ENCODE measurements at places on chromosomes 5 and 9.

GRCh38 chr9:127876764-127877562 is 512 bp downstream of the AK1 start:
- no peak for DNase-seq

GRCh38 chr9:132673355-132673754 is 3.1 kb downstream of the GTF3C4 start:
- DNase-seq = no peak

DNA sequence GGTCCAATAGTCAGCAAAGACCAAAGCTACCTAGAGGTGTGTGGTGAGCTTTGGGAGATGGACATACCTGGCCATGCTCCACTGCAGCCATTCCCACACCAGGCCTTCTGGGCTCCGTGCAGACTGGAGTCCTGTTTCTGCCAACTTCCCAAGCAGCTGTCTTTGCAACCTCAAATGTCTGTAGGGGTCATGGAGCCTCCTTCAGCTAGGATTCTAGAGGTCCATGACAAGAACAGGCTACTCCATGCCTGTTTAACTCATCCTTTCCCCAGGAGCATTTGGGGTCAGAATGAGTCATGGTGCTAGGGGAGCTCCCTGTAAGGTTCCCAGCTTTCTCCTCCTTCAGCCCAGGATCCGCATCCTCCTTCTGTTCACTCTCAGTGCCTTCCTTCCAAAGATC is 17.1 kb downstream of the VPS13A start:
- no peak for DNase-seq

GRCh38 chr5:83925321-83925954 is 204.8 kb upstream of the HAPLN1 start:
- DNase-seq = peak; percentile 85

GRCh38 chr9:127055745-127056402 is 66.6 kb downstream of the ANGPTL2 start:
- no peak for DNase-seq

DNA sequence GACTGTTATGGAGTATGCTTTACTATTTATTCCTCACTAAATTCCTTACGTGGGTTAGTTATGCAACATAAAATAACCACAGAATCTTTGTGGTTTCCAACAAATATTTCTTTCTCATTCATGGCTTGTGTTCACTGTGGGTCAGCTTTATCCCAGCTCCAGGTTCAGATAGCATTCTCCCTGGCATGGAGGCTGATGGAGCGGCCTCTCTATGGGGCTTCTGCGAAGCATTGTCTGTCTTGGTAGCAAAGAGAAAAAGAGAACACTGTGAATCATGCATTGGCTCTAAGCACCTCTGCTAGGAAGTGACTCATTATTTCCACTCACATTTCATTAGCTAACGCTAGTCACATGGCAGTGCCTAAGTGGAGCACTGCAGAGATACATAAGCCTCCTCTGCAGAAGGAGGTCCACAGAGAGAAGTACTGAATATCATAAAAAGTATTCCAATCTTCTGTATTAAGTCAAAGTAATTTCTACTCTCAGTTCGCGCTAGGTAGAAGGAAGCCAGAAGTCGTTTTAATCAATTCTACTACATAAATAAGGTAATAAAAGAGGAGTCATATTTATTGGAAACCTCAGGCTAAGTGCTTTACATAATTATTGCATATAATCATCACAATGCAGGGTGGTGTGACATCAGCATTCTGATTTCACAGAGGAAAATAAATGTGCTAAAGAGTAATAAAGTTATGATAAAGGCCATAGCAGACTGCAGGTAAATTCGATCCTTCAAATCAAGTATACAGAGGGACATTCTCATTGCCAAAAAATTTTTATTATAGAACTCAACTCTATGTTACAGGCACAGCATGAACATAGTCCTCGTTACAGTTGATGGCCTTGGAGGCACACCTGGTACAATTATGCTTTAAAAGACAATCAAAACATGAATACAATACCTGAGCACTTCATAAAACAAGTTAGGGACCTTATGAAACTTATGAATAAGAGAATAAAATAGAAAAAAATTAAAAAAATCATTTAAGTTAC is 531.1 kb downstream of the CETN3 start:
- peak; percentile 43 for DNase-seq

DNA sequence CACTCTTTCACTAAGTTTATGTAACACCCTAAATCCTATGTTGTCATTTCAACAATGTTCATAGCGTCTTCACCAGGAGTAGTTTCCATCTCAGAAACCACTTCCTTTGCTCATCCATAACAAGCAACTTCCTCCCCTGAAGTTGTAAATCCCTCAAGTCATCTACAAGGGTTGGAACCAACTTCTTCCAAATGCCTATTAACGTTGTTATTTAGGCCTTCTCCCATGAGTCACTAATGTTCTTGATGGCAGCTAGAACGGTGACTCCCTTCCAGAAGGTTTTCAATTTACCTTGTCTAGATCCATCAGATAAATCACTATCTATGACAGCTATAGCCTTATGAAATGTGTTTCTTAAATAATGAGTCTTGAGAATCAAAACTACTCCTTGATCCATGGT is 73.3 kb upstream of the TARS1 start:
- DNase-seq = no peak

DNA sequence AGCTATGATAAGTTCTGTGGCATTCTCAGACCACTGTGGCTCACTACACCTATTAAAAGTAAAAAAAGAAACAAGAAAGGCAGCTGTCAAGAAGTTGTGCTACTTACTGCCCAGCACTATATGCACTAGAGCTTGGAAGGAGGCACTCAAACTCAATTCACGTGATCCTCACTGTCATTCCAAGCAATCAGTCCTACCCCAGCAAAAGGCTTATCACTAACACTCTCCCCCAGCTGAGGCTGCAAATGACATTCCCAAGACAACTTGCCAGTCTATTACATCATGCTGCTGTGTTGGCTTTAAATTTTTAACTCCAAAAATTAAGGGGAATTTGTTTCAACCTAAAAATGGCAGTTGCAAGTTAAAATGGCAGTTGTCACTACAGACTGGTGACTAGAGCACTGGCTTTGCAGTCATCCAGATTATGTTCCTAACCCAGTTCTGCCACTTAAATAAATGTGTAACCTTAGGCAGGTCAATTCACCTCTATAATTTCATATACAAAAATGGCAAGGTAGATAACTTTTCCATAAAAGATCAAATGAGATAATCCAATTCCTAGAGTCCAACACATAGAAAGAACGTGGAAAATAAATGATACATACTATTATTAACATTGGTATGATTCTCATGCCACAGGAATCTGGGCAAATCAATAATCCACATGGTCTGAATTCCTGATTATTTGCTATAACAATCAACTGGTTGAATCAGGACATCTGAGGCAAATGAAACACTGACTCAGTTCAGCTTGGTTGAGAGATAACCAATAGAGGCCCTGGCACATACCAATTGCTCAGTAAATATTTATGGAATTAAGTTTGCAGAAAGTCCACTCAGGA is 52.4 kb downstream of the FBXW11 start:
- peak; percentile 85 for DNase-seq

DNA sequence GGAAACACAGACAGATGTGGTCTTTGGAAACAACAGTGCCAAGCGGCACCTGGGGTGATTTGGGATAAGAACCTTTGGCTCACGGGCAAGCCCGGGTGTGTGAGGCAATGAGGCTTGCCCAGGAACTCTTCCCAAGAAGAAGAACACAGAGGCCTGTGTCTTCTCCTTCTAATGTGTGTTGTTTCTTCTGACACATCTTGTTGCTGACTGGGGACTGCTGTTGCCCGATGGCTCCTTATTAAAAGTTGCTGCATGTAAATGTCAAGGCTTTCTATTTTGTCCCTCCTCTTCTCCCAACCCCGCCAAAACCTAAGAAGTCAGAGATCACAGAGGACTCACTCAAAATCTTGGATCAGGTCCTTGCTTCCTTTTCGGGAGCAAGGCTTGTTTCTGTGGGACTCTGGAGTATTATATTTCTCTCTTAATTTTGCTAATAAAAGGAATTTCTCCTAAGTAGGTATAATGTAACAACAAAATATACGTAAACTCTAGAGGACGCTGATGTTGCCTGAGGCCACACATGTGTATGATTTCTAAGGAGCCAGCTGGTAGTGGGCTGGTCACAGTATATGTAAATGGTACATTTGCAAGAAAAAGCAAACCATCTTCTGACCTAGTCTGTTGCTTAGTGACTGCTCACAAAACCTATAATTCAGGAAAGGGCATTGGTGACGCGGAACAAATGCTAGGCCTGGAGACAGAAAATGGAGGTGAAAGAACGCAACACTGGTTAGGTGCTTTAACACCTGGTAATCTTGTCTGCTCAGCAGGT is 232.5 kb downstream of the GADD45G start:
- no peak for DNase-seq

- peak; percentile 3 for DNase-seq
These were observed 1.4 kb downstream of the CHSY3 start for GRCh38 chr5:129905473-129906176.

DNA sequence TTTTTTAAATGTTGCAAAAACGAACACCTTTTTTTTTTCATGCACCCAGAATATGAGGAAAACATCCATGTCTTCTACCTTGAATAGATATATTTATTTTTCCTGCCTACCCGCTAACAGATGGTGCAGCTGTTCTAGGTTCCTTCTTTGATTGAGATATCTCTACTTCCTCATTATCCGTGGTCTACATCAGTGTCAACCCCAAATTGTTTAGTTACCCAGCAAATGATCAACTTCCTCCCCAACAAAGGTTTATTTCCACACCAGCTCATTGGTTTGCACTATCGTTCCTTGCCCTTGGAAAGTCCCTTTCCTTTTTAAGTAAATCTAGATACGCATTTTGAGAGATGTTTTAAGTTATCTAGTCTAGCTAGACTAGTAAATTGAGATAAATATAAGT is 166.4 kb downstream of the PRR16 start:
- no peak for DNase-seq

DNA sequence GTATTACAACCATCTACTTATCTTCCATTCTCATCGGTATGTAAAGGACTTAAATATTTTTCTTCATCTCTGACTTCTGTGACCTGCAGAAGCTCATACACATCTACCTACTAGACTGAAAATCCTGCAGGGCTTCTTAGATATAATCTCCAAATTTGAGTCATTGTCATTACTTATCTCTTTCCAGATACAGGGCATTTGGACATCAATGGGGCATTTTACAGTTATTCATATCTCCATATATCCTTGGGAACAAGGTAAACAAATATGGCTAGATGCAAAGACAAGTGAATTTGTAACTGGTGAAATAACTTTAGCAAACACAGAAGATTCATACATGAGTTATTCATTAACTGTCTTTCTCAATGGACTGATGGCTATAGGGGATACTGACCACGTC is 37.7 kb upstream of the IL7R start:
- no peak for DNase-seq

DNA sequence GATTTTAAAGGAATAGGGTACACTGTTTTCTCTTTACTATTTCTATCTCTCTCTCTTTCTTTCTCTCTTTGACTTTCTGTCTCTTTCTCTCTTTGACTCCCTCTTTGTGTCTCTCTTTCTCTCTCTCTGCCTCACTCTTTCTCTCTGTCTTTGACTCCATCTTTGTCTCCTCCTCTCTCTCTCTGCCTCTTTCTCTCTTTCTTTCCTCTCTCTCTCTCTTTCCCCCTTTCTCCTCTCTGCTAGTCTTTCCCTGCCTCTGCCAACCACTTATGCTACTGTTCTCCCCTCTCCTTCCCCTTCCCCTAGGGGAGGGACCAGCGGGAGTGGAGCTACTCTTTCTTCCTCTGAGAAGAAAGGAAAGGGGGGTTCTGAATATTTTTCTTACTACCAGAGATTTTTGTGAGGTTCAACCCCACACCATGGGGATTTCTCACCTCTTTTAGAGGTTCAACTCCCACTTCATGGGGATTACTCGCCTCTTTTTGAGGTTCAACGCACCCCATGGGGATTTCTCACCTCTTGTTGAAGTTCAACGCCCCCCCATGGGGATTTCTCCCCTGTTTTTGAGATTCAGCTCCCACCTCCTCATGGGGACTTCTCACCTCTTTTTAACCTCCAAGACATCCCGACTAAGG is 309.9 kb downstream of the NR3C1 start:
- no peak for DNase-seq

- no peak for DNase-seq
These were observed 616 bp downstream of the RNF130 start for GRCh38 chr5:180070756-180071530.

DNA sequence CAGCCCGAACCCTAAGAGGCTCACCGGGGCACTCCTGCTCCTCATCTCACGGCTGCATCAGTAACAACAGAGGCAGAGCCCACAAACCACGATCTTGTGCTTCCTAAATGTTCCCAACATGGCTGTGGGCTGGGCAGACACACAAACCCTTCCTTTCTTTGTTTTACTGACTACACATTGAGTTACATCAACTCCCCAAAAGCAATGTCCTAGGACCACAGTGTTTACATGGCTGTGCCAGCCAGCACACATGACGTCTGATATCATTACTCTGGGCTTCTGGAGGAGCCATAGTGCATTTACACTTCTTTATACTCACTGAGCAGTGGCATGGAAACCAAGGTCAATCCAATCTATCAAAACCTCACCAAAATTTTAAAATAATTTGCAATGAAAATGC is 101.4 kb downstream of the LHFPL2 start:
- DNase-seq = no peak

GRCh38 chr5:172052450-172053236 is 46.2 kb upstream of the FBXW11 start:
- no peak for DNase-seq

DNA sequence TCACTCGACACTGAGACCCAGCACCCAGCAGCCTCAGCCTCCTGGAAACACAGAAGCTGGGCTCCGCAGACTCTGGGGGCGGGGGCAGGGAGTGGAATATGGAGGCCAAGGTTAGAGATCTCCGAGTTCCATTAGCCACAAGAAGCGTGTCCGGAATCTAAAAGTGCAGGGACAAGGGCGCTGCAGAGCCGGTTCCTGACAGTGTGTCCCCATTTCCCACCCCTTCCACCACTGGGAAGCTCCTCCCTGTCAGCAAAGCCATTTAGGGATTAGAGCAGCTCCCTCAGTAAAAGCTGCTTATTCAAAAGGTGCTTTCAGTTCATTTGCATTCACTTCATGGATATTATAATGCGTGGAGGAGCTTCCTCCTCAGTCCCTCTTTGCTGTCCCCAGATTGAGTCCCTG is 74.1 kb upstream of the HSPA9 start:
- DNase-seq = no peak

DNA sequence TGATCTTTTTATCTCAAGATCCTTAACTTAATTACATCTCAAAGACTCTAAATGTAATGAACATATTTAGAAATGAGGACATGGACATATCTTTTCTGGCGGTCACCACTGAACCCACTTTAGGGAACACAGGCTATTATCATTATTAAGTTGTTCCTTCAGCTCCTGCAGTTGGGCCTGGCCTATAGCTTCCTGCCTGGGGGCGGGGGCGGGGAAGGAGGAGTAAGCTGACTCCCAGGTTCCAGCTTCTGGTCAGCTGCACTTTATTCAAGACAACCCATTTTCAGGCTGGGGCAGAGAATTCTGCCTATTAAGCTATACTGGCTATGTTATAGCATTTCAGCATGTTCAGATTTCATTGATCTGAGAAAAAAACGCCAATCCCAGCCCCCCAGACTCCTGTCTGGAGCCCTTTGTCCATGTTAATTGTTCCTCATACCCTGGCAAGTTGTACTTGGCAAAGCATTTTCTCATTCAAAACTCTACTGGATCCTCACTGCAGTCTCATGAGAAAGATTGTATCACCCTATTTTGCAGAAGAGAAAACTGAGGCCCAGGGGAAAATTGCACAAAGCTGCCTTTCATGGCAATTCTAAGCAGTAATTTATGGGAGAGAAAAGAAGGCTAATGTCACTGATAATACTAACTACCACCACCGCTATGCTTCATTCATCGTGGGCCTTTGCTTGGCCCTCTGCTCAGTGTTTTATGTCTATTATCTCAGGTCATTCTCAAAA is 25.1 kb downstream of the COL15A1 start:
- DNase-seq = no peak

GRCh38 chr5:33795496-33795895 is 96.3 kb downstream of the ADAMTS12 start:
- DNase-seq = no peak

All from HS-5 (cell line).